ENCODE measurements at places on chromosomes 1 and 21.
A peak's percentile ranks its signal among the peaks of the same experiment; 100 is the strongest.

DNA sequence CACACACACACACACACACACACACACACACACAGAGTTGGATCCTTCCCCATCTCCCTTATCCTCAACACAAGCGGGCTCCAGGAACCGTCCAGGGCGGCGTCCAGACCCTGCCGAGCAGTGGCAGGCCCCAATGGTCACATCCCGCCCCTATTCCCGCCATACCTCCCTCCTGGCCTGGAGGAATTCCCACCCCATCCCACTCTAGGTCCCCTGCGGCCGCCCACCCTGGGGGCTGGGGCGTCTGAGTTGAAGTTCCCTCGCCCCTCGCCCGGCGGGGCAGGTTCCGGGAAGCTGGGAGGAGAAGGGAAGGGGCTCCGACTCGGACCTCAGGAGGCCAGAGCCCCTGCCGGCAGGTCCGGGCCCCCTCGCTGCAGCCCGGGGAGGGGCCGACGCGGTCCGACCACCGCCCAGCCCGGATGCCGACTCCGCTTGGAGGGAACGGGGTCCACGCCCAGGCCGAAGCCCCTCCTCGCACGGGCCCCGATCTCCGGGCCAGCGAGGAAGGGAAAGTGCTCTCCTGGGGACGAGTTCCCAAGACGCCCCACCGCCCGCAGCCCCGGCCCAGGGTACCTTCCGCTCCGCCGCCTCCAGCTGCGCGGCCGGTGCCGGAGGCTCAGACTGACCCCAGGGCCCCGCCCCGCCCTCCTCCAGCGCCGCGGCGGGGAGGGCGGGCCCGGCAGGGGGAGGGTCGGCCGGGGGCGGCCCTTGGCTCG lies at the start of gene RHOC:
Gene RHOC (minus strand): TSS at position 623 of the 716 bp plus-strand sequence. CDS start 3,328 bp downstream, outside the sequence.
- DNase-seq = peak; percentile 85

GRCh38 chr1:44029260-44029910 lies 1.9 kb downstream of the SLC6A9 start:
- no peak for DNase-seq

GRCh38 chr1:233211595-233211994 lies 83.9 kb downstream of the PCNX2 start:
- DNase-seq = no peak

DNA sequence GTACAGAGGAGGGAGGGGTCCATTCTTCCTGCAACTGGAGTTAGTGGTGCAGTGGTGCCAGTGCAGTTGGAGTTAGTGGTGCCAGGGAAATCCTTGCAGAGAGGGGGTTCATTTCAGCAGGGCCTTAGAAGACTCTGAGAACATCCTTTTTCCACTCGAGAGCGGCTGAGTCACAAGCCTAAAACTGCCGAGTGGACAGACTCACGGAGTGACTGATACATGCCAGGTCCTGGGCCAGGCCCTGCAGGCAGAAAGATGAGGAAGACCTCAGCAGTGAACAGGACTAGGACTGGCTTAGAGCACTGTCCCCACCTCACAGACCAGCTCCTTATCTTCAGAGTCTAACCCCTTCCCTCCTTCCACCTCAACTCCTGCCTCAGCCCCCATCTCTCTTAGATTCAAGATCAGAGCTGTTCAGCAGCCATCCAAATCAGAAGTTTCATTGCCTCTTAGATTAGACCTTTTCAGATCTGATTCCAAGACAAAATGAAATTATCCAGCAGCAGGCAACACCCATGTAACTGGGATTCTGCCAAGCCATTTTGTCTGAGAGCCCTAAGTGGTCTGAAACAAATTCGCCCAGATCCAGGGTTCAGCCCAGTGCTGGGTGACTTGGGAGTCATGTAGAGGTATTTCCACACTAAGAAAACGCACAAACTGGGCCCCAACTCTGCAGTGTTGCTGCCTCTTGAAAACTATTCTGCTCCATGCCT lies 12.7 kb upstream of the IKBKE start:
- no peak for DNase-seq

DNA sequence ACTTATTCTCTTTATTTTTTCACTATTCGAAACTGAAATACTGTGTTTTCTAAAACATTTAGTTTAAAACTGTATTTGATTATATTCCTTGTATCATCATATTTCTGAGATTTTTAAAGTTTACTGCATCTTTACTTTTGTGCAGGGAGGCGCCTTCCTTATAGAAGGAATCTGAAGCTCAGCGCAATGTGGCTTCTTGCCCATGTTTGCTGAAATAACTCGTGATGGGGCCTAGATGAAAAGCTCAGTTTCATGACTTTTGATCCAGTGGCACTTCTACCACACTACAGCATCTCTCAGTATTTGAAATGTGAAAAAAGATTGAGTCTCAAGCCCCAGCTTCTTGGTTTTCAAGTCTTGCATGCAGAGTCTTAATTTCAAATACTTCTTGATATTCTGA lies 28.4 kb downstream of the CACHD1 start:
- DNase-seq = no peak

- no peak for DNase-seq
Measured at GRCh38 chr21:36654796-36655325, 44.1 kb upstream of the SIM2 start.

- DNase-seq = no peak
Measured at GRCh38 chr1:16352842-16353535, 709 bp upstream of the FBXO42 start.

GRCh38 chr21:15051644-15052458 lies 12.9 kb downstream of the NRIP1 start:
- DNase-seq = no peak

- DNase-seq = no peak
Measured at GRCh38 chr1:208004851-208005250, 93.9 kb upstream of the CD34 start.

GRCh38 chr1:197277166-197277565 lies 9.1 kb downstream of the CRB1 start:
- no peak for DNase-seq

DNA sequence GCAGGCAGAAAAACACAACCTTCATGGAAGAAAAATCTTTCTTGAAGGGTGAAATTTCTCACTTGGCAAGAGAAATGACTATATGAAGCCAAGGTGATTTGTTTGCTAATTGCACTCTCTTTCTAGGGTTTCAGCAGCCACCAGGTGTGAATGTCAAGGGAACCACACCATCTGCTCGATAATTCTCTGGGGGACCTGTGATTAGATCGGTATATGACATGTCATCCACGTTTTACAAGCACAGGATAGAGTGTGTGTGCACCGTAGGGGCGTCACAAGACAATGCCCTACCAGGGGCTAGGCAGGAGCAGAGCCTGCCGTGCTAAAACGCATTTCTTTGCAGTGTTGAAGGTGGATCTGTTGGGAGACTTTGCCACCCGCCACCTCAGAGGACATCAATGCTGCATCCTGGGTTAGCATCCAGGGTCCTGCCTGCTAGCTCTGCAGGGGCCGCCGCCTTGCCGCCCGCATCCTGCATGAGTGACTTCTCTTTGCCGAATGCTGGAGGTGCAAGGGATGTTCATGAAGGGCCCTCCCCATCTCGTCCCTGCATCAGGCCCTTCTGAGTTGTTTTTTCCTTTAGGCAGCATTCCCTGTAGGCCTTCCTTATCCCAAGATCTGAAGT lies 37.8 kb upstream of the CCSAP start:
- DNase-seq = no peak

GRCh38 chr1:46411601-46412341 lies 17.7 kb downstream of the FAAH start:
- no peak for DNase-seq

DNA sequence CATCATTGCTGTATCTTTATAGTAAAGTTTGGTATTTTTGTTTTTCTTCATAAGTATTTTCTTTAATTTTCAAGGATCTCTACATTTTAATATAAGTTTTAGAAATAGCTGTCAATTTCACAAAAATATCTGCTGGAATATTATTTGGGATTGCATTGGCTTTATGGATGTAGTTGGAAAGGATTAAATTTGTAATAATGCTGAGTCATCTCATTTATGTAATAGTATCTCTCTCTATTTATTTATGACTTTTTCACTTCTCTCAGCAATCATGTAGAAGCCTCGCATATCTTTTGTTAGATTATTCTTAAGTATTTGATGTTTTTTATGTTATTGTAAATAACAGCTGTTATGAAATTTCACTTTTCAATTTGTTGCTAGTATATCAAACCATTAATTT lies 223.1 kb upstream of the POGK start:
- no peak for DNase-seq

GRCh38 chr1:185207980-185208602 lies 51.1 kb downstream of the SWT1 start:
- DNase-seq = no peak

DNA sequence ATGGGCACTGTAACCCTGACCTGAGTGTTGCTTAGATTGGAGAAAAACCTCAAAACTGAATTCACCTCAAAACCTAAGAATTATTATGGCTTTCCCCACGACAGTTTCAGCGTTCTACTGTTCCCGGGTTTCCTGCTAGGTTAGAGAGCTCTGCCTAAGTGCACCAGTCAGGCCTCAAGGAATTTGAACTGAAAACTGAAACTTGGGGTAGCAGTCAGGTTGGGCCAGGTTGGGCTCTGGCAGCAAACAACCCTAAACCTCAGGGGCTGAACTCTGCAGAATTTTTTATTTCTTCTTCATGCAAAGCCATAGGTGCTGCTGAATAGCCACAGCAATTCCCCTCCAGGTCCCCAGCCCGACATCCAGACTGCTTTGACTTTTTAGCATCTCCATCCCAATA lies 437.0 kb upstream of the PROX1 start:
- DNase-seq = no peak

- peak; percentile 31 for DNase-seq
Measured at GRCh38 chr1:198778049-198778448, 139.2 kb downstream of the PTPRC start.

GRCh38 chr1:145702826-145703225 lies 4.3 kb downstream of the PDZK1 start:
- DNase-seq = no peak

DNA sequence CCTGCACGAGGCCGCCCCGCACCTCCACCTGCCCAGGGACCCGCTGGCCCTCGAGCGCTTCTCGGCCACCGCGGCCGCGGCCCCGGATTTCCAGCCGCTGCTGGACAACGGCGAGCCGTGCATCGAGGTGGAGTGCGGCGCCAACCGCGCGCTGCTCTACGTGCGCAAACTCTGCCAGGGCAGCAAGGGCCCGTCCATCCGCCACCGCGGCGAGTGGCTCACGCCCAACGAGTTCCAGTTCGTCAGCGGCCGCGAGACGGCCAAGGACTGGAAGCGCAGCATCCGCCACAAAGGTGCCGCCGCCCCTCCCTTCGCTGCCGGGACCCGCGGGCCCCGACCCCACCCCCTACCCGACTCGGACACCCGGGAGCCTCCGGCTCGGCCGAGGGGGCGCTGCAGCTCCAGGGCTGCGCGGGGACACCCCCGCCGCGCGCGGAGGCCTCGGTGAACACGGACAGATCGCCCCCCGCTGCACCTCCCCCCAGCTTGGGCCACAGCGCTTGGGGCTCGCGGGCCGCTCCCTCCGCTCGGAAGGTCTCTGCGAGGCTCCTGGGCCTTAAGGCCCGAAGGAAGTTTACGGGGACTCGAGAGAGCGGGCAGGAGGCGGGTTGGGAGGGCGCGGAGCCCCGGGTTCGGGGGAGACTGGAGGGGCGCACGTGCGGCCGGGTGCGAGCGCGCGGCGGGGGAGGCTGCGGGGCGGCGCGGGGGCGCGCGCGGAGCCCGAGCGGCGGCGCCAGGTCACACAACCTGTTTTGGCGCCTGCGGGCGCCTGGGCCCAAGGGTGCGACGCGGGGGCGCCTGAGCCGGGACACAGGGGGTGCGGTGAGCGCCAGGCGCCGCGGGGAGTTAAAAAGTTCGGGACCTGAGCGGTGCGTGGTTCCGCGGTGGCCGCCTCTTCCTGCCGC lies 1.2 kb downstream of the SAMD11 start:
- DNase-seq = peak; percentile 58

GRCh38 chr1:210786546-210786945 lies 347.4 kb downstream of the KCNH1 start:
- DNase-seq = no peak

GRCh38 chr1:225735252-225736149 lies 42.1 kb upstream of the SRP9 start:
- DNase-seq = peak; percentile 75

GRCh38 chr1:48121955-48122354 lies 100.6 kb upstream of the SLC5A9 start:
- DNase-seq = no peak

GRCh38 chr21:38787461-38788274 lies 18.1 kb upstream of the ETS2 start:
- DNase-seq = no peak

DNA sequence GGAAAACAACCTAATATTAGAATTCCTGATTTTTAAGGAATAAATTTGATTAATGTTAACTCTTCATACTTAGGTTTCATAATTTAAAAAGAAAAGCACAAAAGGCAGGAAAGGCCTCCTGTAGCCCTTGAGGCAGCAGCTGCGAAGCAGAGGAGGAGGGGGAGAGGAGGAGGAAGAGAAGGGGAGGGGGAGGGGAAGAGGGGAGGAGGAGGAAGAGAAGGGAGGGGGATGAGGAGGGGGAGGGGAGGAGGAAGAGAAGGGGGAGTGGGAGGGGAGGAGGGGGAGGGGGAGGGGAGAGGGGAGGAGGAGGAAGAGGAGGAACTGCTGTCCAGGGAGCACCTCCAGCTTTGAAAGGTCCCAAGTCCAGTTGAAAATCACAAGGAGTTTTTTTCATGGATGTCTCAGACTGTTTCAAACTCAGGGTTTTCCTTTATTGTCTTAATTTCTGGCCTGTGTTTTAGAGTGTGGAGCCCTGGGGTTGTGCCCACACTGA lies 35.1 kb upstream of the DIP2A start:
- no peak for DNase-seq

- no peak for DNase-seq
Measured at GRCh38 chr1:109477821-109478220, 5.9 kb upstream of the ATXN7L2 start.

DNA sequence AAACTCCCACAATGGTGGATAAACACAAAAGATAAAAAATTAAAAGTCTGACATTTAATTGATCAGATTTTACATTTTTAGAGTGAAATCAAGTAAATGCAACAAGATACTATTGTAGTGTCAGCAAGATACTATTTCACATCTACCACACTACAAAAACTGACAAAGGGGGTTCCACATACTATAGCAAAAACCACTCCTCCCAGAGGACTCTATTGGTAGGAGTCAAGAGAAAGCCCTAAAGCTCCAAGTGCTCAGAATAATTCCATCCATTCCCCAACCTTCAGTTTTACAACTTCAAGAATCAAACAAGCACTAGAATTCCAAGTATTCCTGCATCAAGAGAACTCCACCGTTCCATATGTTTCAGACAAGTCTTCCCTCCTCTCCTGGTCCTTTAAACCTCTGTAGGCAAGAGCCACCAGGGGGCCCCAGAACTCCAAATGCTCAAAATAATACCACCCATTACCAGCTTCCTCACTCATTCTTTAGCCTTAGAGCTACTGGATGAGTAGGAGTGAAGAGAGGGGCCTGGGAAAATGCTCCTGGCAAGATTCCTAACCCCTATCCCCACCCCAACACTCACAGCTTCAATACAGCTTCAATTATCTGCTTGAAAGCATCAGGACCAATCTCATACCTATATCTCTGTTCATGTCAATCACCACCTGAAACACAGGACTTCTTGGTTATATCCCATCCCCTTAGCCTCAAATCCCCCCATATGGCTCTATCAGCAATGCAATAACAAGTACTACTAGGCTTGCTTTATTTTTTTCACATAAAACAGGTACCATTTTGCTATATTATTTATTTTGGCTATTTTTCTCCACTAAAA lies 9.9 kb downstream of the TOR1AIP2 start:
- peak; percentile 45 for DNase-seq

- no peak for DNase-seq
Measured at GRCh38 chr1:200979574-200980451, 43.7 kb downstream of the KIF21B start.

Data from right hindlimb (tissue), 1 donor.